ENCODE measurements at places on chromosomes 12 and 14.

DNA sequence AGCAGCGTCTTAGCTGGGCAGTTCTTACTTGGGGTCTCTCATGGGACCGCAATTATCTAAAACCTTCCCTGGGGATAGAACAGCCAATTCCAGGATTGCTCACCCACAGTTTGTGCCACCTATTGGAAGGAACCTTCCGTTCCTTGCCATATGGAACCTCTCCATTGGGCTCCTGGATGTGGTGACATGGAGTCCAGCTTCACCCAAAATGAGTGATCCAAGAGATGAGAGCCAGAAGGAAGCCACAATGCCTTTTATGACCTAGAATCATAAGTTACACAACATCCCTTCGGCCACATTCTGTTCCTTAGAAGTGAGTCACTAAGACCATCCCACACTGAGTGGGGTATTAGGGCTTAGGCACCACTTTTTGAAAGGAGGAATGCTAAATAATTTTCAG is 164.4 kb downstream of the FBXL14 start:
- DNase-seq: no peak

DNA sequence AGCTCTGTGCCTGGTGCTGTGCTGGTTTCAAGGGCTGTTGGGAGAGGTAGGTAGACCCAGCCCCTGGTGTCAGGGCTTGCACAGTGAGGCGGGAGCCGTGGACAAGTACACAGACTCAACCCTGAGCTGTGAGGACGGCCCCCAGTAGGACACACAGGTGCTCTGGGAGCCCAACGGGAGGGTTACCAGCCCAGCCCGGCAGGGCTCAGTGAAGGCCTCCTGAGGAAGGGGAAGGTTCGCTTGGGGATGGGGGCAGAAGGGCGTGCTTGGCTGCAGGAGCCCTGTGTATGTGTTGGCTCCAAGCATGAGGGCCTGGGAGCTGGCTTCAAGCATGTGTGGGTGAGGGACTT is 58.9 kb downstream of the SLC25A47 start:
- no peak for DNase-seq

GRCh38 chr12:68078737-68079136 is 80.8 kb downstream of the IFNG start:
- DNase-seq: no peak

DNA sequence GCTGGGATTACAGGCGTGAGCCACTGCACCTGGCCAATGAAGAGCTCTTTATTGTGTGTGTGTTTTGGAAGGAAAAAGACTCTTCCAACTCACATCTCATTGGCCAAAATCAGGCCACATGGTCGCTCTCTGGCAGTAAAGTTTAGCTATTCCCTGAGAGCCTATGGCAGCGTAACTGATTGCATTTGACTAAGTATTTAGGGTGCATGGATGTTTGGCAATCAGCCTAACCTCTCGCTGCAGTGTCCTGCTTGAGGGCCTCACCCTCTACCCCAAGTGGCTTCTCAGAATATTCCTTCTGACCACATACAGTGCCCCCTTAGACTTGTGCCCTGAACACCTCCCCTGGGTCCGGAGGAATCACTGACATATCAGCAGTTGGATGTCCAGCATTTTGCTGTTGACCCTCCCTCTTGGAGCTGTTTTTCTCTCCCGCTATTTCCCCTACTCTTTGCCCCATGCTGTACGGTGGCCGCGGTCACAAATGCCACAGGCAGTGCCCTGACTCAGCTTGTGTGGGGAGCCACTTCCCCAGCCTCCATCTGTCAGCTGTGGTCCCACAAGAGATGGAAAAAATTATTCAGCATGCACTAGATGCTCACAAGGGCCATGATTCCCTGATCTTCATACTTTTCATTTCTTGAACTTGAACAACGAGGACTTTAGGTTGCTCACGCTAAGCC is 9.5 kb downstream of the PHETA1 start:
- no peak for DNase-seq

- DNase-seq: no peak
Measured at GRCh38 chr14:93120517-93120916, 4.8 kb upstream of the ITPK1 start.

GRCh38 chr14:100832311-100832960 is 6.5 kb downstream of the MEG3 start:
- no peak for DNase-seq

GRCh38 chr12:98594050-98594835 is 757 bp downstream of the SLC25A3 start:
- DNase-seq: no peak
